Type B pancreatic cell (in vitro differentiated cells): ENCODE measurements at places on chromosomes 4 and X.

- H3K27ac ChIP-seq, result no peak overlapping the region
- DNase-seq, result no peak
- peaks cover 26% of the 10 kb centered on the region for H3K4me1 ChIP-seq
- no peak overlapping the region for H3K4me3 ChIP-seq
- H3K27me3 ChIP-seq, result peaks cover 9% of the 10 kb centered on the region
These were observed 136.2 kb downstream of the SMIM20 start for GRCh38 chr4:26050212-26050643.

DNA sequence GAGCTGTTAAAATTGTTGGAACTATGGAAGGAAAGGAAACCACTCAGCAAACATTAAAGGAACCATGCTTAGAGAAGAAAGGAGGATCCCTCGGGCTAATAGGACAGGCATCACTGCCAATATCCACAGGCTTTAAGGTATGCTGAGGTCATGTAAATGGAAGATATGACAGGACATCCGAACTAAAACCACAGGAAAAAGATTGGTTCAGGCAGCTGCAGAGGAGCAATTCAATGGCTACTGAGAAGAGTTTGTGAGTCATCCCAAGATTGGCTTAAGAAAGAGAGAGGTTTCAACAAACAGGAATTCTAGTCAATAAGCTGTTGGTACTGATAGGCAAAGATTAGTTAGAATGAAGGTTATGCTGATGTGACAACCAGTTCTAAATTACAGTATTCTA is 106.4 kb upstream of the FAM241A start:
- no peak overlapping the region for H3K4me3 ChIP-seq
- H3K4me1 ChIP-seq, result no peaks in the 10 kb centered on the region
- no peak for DNase-seq

GRCh38 chr4:100062921-100063320 is 112.8 kb upstream of the H2AZ1 start:
- H3K27ac ChIP-seq, result no peak overlapping the region
- no peaks in the 10 kb centered on the region for H3K36me3 ChIP-seq
- no peak overlapping the region for H3K4me3 ChIP-seq
- DNase-seq, result no peak

DNA sequence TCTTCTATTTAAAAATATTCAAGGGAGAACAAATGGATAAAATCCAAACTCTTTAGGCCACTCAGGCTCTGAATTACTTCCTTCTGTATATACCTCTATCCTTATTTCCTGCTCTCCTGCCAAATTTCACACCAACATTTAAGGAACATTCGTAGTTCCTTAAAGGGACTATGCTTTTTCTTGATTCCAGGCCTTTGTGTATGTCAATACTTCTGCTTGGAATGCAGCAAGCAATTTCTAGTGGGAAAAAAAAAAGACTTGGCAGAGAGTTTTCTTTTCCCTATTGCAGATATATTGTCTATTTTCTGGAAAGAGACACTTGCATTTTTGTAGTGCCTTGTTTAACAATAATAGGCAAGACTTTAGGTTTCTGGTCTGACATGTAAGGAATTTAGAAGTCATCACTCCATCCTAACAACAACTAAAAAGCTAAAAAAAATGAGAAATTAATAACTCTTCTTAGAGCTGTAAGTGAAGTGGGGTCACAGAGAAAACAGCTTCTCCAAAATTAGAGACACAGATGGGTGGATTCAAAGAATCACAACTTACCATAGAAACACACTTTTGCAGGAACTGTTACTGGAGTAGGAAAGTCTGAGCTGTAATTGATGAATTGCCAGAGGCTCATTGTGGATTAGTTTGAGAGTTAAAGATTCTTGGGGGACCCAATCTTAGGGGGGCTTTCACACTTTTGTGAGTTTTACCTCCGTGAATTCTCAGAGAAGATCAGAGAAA is 2.1 kb upstream of the ADH5 start:
- H3K4me1 ChIP-seq, result peaks cover 45% of the 10 kb centered on the region
- DNase-seq, result no peak
- peak overlapping the region; percentile 81 for H3K4me3 ChIP-seq
- H3K27me3 ChIP-seq, result no peaks in the 10 kb centered on the region
- peaks cover 11% of the 10 kb centered on the region for H3K36me3 ChIP-seq

GRCh38 chrX:63658920-63659319 is 126.1 kb downstream of the ARHGEF9 start:
- H3K27me3 ChIP-seq, result no peaks in the 10 kb centered on the region
- no peak for DNase-seq
- no peak overlapping the region for H3K4me3 ChIP-seq
- no peak overlapping the region for H3K27ac ChIP-seq
- H3K4me1 ChIP-seq, result no peaks in the 10 kb centered on the region

GRCh38 chr4:4726051-4726450 is 133.4 kb upstream of the MSX1 start:
- H3K27me3 ChIP-seq, result peaks cover 6% of the 10 kb centered on the region
- no peak overlapping the region for H3K27ac ChIP-seq
- no peak for DNase-seq
- peaks cover 4% of the 10 kb centered on the region for H3K4me1 ChIP-seq
- peaks cover 10% of the 10 kb centered on the region for H3K36me3 ChIP-seq

DNA sequence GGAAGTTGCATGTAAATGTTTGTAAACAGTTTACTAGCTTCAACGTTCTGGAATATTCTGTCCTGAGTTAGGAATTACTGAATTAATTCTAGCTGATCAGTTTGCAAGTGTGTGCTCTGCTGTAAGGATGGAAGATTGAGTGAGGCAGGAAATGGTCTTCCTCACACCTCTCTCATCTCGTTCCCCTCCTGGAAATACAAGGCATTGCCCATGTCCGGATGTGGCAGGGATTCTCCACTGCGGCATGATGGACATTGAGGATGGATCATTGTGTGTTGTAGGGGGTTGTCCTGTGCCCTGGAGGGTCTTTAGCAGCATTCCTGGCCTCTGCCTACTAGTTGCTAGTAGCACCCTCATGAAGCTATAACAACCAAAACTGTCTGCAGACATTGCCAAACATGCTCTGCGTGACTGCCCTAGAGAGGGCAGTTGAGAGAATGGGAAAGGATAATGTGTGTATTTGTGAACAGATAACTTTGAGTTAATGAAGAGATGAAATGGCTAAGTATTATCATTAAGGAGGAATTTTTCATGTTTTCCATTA is 12.6 kb downstream of the CA5B start:
- no peaks in the 10 kb centered on the region for H3K27me3 ChIP-seq
- peaks cover 42% of the 10 kb centered on the region for H3K4me1 ChIP-seq
- H3K4me3 ChIP-seq, result no peak overlapping the region
- H3K27ac ChIP-seq, result peak overlapping the region; percentile 73
- H3K36me3 ChIP-seq, result peaks cover 8% of the 10 kb centered on the region

DNA sequence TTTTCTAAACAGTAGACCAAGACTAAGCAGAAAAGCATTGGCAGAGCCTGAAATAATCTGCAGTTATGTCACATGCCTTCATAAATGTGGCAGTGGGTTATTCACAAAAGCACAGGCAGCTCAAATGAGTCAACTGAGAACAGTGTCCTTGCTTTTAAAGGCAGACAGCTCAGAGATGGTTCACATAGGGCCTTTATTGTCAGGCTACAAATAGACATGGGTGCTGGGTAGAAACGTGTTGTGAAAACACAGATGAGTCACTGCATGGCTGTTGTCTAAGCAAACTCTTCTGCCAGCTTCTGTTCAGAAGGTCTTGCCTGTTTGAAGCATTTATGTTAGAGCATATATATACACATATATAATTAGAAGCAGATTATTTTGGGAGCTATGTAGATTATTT is 118.0 kb downstream of the SLC4A4 start:
- no peak overlapping the region for H3K4me3 ChIP-seq
- H3K27me3 ChIP-seq, result no peaks in the 10 kb centered on the region
- peaks cover 7% of the 10 kb centered on the region for H3K4me1 ChIP-seq
- H3K27ac ChIP-seq, result no peak overlapping the region

GRCh38 chr4:113823291-113823659 is 61.7 kb upstream of the CAMK2D start:
- H3K4me3 ChIP-seq, result no peak overlapping the region
- no peak overlapping the region for H3K27ac ChIP-seq
- no peak for DNase-seq

GRCh38 chrX:68049466-68049865 is 383.8 kb downstream of the OPHN1 start:
- H3K27me3 ChIP-seq, result no peaks in the 10 kb centered on the region

GRCh38 chr4:57430726-57431125 is 320.5 kb upstream of the IGFBP7 start:
- DNase-seq, result no peak
- peaks cover 20% of the 10 kb centered on the region for H3K4me1 ChIP-seq
- no peak overlapping the region for H3K4me3 ChIP-seq
- no peak overlapping the region for H3K27ac ChIP-seq
- H3K27me3 ChIP-seq, result no peaks in the 10 kb centered on the region

GRCh38 chr4:8579526-8580320 is 469 bp upstream of the GPR78 start:
- peaks cover 70% of the 10 kb centered on the region for H3K27me3 ChIP-seq
- H3K36me3 ChIP-seq, result no peaks in the 10 kb centered on the region
- no peak for DNase-seq
- H3K4me3 ChIP-seq, result peak overlapping the region; percentile 75
- H3K27ac ChIP-seq, result no peak overlapping the region

- H3K36me3 ChIP-seq, result no peaks in the 10 kb centered on the region
- H3K4me3 ChIP-seq, result no peak overlapping the region
- DNase-seq, result no peak
These were observed 5.5 kb upstream of the FAM47E start for GRCh38 chr4:76246025-76246424.

GRCh38 chr4:15117270-15117946 is 115.1 kb downstream of the CPEB2 start:
- peaks cover 9% of the 10 kb centered on the region for H3K4me1 ChIP-seq
- peaks cover 5% of the 10 kb centered on the region for H3K27me3 ChIP-seq
- no peak overlapping the region for H3K4me3 ChIP-seq
- no peak overlapping the region for H3K27ac ChIP-seq
- no peak for DNase-seq

DNA sequence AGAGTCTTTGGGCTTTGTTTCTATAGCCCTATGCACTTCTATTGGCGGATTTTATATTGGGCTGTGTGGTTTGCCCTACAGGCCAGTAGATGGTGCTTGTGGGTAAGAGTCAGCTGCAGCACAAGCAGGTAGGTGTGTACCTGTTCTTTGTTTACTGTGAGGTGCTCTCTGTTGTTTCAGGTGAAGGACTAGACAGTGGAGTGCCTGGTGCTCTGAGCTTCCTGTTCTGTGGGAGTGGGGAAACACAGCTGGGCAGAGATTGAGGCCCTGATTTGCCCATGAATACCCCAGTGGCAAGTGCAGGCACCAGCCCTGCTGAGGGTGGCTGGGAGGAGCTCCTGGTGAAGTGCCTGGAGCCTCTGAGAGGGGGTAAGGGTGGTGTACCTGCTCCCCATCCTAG is 26.3 kb upstream of the UCP1 start:
- DNase-seq, result no peak
- no peaks in the 10 kb centered on the region for H3K36me3 ChIP-seq
- no peak overlapping the region for H3K4me3 ChIP-seq
- H3K27me3 ChIP-seq, result peaks cover 15% of the 10 kb centered on the region
- H3K27ac ChIP-seq, result no peak overlapping the region

- H3K4me3 ChIP-seq, result no peak overlapping the region
- H3K36me3 ChIP-seq, result no peaks in the 10 kb centered on the region
- H3K27ac ChIP-seq, result no peak overlapping the region
These were observed 80.9 kb downstream of the C4orf33 start for GRCh38 chr4:129176864-129177263.

GRCh38 chr4:24589448-24589847 is 5.1 kb upstream of the DHX15 start:
- H3K4me1 ChIP-seq, result peaks cover 3% of the 10 kb centered on the region
- H3K4me3 ChIP-seq, result no peak overlapping the region
- H3K27me3 ChIP-seq, result no peaks in the 10 kb centered on the region
- H3K36me3 ChIP-seq, result no peaks in the 10 kb centered on the region

GRCh38 chr4:153634738-153635353 is 49.2 kb upstream of the TLR2 start:
- DNase-seq, result no peak
- H3K27me3 ChIP-seq, result no peaks in the 10 kb centered on the region
- peaks cover 6% of the 10 kb centered on the region for H3K4me1 ChIP-seq
- peaks cover 38% of the 10 kb centered on the region for H3K36me3 ChIP-seq
- H3K4me3 ChIP-seq, result no peak overlapping the region

- no peak for DNase-seq
- H3K27me3 ChIP-seq, result no peaks in the 10 kb centered on the region
- no peak overlapping the region for H3K27ac ChIP-seq
These were observed 26.5 kb downstream of the RASGEF1B start for GRCh38 chr4:81445196-81445595.

- H3K4me3 ChIP-seq, result no peak overlapping the region
- H3K27me3 ChIP-seq, result no peaks in the 10 kb centered on the region
- no peaks in the 10 kb centered on the region for H3K4me1 ChIP-seq
- H3K27ac ChIP-seq, result no peak overlapping the region
- no peak for DNase-seq
These were observed 1038.3 kb downstream of the RAPGEF2 start for GRCh38 chr4:160141206-160141605.

DNA sequence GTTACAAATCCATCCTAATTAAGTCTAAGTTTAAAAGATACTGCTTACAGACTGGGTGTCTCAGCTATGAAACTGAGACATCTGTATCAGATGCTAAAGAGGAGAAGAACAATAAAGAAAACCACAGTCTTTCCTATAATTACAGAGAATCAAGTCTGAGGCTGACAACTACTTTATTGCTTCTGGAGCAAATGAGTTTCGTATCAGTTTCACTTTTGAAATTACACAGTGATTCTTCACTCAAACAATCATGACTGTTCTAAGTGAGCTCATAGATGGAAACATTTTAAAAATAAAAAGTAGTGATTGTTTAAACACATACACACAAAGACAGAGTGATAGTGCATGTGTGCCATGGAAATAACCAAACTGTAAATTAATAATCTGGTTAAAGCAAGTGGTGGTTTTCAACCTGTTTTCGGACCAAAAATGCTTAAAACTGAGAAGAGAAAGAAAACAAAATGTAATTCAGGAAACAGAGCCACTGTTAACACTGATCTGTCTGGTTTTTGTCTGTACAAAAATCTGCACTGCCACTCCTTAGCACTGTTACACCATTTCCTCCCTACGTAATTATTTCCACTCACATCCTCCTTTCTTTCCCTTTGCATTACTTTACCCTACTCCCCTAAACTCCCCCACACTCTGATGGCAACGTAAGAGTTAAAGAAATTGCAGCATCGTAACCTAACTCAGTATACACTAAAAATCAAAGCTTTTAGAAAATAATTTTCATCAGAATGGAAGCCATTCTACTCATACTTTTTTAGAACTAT is 12.5 kb downstream of the RFC1 start:
- no peaks in the 10 kb centered on the region for H3K27me3 ChIP-seq
- no peak for DNase-seq
- peaks cover 19% of the 10 kb centered on the region for H3K36me3 ChIP-seq
- peaks cover 14% of the 10 kb centered on the region for H3K4me1 ChIP-seq
- H3K4me3 ChIP-seq, result peak overlapping the region; percentile 80
- H3K27ac ChIP-seq, result peak overlapping the region; percentile 98

- no peaks in the 10 kb centered on the region for H3K36me3 ChIP-seq
- no peaks in the 10 kb centered on the region for H3K4me1 ChIP-seq
- no peak overlapping the region for H3K27ac ChIP-seq
- DNase-seq, result no peak
These were observed 46.1 kb downstream of the GRK4 start for GRCh38 chr4:3009422-3009821.
